Mucosa of descending colon (tissue), 3 donors: ENCODE measurements at places on chromosomes 1 and 21. TPM values are rescaled to one million over a fixed set of nuclear protein-coding genes. Genes with fewer than 3 reads are reported as not detected.

DNA sequence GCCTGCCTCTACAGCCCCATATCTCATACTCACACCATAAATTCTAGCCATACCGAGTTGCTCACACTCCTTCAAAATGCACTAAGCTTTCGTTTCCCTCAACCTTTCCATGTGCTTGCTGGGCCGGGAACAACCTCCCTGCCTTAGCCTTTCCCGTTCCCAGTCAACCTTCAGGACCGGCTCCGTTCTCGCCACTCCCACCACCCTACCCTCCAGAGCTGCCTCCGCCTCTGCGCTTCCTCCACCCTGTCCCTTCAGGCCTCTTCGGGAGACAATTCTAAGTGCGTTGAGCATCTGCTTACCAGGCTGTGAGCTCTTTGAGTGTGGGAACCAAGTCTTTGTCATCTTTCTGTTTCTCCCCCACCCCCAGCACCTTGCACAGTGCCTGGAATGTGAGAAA is 31.6 kb downstream of the KCNN3 start:
- DNase-seq: no peak

Gene COL24A1
- 6.2 TPM for total RNA-seq

DNA sequence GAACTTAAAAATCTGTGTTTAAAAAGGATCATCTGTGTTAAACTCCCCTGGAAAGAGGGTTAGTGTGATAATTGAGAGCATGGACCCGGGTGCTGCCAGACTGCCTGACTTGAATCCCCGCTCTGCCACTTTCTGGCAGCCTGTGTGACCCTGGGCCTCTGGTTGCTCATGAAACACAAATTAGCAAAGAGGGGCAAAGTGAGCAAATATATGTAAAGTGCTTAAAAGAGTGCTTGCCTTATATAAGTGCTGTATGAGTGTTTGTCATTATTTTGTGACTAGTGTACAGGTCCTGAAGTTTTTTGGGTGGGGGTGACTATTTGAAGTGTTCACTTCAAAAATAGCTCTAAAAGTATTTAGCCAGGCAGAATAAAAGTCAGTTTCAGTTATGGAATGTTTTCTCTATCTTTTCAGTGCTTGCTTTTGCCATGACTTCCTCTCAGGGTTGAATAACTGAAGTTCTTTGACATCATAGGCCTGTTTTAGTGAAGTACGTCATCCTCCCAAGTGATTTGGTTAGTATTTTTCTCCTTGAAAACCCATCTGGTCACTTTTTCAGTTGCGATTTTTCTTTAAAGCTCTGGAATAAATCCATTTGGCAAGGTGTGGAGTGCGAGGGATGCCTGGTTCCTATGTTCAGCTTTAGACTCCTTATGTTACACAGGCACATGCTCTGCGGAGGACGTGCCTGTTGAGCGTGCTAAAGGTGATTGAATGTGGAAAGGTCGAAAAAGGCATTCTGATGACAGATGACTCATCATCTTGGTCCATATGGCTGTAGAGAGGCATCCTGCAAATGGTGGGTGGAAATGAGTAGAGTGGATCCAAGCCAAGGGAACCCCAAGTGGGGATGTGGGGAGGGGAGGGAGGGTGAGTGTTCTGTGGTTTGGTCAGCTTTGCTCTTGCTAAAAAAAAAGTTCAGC is 47.8 kb downstream of the AK4 start:
- DNase-seq: no peak

DNA sequence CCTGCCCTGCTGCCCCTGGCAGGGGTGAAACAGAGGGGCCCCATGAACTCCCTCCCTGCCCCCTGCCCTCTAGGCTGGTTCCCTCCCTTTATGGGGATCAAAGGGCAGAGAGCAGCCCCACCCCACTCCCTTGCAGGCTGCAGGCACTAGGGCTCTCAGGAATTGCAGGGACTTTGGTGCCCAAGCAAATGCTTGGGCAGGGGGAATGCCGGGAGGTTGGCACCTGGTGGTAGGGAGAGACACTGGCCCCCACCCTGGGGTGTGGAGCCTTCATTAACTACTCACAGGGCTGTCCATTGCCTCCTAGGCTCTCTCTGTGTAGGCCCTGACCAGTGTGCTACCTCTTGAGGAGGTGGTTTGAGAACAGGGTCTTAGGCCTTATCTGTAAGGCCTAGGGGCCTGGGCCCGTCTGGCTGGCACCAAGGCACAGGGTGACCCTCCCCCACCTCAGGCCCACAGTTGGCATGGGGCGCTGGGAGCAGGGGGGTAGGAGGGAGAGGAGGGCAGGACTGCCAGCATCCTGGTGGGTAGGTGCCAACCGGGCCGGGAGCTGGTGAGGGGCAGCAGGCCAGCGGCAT is 4.7 kb downstream of the ZBTB7B start:
- peak; percentile 86 for DNase-seq

DNA sequence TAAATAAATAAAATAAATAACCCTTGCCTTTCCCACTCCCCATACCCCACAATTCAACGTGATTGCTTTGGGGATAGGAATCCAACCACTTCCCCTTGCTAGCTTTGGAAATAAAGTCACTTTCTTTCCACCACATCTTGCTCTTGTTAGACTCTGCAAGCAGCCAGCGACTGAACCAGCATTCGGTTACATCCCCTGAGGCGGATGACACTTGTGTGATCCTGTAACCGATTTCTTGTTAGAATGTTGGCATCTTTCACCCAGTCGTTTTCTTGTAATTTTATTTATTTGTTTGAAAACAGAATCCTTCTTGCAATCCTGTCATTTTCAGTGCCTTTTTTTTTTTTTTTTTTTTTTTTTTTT is 1.6 kb upstream of the IFNGR2 start:
- no peak for DNase-seq

Gene XCL1
- total RNA-seq: 0.22 TPM

- DNase-seq: peak; percentile 60
These were observed at the start of gene HSPB7 for GRCh38 chr1:16017461-16018303. HSPB7 (minus strand) TSS chr1:16018043; CDS start chr1:16017963, 80 bp downstream.

GRCh38 chr21:26013970-26014369 is 156.6 kb downstream of the APP start:
- DNase-seq: no peak

GRCh38 chr1:18907021-18907916 is 4.9 kb upstream of the ALDH4A1 start:
- DNase-seq: peak; percentile 55

Gene ASTN1
- 0.14 TPM for total RNA-seq

GRCh38 chr21:15112858-15113257 is 48.1 kb upstream of the NRIP1 start:
- no peak for DNase-seq

Gene BMP8B
- 19.9 TPM for total RNA-seq

DNA sequence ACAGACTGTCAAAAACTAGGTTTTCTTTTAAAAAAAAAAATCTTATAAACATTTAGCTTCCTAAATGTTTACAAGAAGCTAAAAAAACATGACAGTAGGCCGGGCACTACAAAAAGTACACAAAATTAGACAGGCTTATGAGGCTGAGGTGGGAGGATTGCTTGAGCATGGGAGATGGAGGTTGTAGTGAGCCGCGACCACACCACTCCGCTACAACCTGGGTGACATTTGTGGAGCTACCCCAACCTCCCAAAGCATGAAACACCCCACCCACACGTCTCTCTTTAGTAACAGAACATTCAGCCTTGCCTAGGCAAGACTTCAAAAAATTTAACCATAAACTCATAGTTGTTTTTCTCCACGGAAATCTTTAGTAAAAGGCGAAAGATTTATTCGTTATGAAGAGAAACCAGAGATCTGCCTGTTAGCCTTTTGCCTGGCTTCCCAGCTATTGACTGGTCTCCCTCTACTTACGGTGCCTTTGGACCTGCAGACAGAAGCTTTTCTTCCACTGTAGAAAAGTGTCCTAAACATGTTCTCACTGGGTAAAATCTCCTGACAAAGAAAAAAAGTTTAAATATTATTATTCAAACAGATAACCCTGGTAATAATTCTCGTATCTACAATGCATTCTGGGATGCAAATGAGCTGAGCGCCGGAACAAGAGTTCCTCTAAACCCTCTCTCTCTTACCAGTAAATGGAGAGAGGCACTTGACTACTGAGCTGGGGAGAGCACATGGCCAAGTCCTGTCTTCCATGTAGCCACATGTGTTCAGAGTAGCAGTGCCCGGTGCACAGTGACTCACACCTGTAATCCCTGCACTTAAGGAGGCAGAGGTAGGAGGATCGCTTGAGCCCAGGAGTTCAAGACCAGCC is 9.2 kb downstream of the RNU5D-1 start:
- DNase-seq: no peak

Gene MANEAL
- total RNA-seq: 7.6 TPM

- DNase-seq: no peak
These were observed 24.6 kb downstream of the ANGPTL3 start for GRCh38 chr1:62621907-62622306.

Gene LAX1
- 1.5 TPM for total RNA-seq

- peak; percentile 44 for DNase-seq
These were observed 48.3 kb upstream of the ARTN start for GRCh38 chr1:43885279-43885801.

GRCh38 chr1:62732331-62732730 is 44.1 kb upstream of the DOCK7 start:
- no peak for DNase-seq

DNA sequence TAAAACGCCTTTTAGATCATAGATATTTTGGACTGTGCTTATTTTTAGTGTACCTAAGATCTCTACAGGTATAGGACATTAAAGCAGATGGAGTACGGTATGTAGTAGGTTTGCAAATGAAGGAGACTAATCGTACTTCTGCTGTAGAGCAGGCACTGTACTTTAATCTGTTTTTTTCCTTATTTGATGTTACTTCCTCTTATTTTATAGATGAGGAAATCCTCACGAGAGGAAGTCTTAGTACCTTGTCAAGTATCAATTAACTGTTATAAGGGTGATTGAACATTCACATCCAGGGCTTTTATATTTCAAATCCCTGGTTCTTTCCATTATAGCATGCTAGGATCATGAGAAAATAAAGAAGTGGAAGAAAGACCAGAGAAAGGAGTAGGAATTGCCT is 41.1 kb downstream of the CACHD1 start:
- no peak for DNase-seq

DNA sequence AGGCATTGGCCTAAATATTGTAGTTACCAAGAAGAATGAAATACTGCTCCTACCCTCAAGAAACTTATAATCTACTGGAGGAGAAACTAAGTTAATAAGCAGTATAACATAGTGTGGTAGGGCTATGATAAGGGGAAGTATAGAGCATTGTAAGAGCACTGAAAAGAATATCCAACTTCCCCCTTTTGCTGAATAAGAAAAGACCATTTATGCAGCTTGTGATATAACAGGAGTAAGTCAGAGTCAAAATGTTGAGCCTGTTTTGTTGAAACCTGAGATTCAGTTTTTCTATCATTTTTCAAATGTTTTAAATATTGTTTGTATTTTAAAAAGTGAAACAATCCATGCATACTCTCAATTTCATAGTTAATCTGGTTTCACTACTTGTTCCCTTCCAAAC is 48.3 kb upstream of the FCRL4 start:
- no peak for DNase-seq

DNA sequence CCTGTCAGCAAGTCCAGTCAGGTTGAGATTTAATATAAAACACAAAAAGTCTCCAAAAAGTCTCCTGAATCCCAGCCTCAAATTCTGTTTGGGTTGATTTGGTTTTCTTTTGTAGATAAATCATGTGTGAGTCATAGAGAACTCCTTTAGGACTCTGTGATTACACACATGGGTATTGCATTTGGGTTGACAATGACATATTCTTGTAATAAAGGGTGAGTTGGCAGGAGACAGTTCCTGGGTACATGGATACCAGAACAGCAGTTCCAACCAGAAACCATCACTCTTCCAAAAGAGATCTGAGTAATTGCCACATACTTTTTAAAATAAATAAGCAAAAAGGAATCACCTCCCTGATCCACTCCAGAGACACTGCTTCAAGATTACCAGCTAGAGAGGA is 8.9 kb downstream of the CR2 start:
- DNase-seq: no peak

Gene SLAMF8
- total RNA-seq: 5.9 TPM

- no peak for DNase-seq
These were observed 2.5 kb upstream of the TRPM2 start for GRCh38 chr21:44350773-44351481.

Gene RGS13
- 0.43 TPM for total RNA-seq

Gene GJA8
- not detected for total RNA-seq

Gene SELP
- total RNA-seq: 2.4 TPM

Gene LAMB3
- total RNA-seq: 40.3 TPM

Gene TTC13
- 39.7 TPM for total RNA-seq

Gene HES5
- 1.6 TPM for total RNA-seq

DNA sequence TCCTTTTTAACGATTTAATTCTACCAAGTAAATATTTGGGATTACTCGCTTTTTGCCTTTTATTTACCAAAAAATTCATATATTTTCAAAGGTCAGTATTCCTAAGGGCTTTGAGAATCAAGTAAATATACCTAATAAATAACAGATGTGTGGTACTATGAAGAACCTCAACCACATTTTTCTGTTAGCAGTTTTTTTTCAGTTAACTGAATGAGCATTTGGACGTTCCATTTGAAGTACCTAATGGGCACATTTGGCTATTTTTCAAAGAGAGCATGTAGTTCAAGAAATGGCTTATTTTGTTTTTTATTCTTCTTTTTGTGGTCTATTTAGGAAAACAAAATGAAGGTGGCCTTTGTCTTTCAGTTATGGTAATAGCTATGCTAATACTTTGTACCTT is 253.0 kb downstream of the GPR52 start:
- DNase-seq: no peak

Gene RAB7B
- total RNA-seq: 1.3 TPM

Gene FBXO28
- 31.6 TPM for total RNA-seq

Gene LRRC42
- total RNA-seq: 19.0 TPM

DNA sequence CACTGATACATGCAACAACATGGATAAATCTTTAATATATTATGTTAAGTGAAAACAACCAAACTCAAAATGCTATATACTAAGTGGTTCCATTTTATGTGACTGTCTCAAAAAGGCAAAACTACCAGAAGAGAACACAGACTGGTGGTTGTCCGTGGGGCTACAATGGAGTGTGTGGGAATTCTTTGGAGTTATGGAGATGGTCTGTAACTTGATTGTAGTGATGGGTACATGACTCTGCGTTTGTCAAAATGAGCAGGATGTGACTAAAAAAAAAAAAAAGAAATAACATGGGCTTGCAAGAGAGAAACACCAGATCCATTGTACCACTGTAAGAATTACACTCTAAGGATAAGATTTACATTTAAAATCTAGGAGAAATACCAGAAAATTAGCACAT is 52.2 kb upstream of the KIAA1614 start:
- DNase-seq: no peak

DNA sequence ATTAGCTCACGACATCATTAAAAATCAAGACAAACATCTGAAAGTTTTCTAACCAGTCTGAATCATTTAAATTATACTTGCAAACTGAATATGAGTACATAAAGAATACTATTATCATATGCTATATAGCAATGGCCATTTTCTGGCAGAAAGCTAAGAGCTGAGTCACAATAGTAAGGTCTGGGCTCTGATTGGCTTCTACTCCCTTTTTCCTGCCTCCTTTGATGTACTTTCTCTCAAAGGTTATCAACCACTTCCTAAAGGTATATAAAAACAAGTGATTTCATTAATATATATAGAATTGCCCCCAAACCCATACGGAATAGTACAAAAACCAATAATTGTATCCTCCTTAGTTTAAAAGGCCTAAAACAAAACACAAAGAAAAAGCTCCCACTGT is 7.0 kb downstream of the KCNA3 start:
- DNase-seq: no peak
